ENCODE measurements at places on chromosomes 16 and 17. TPM values are rescaled to one million over a fixed set of nuclear protein-coding genes. Genes with fewer than 3 reads are reported as not detected.

DNA sequence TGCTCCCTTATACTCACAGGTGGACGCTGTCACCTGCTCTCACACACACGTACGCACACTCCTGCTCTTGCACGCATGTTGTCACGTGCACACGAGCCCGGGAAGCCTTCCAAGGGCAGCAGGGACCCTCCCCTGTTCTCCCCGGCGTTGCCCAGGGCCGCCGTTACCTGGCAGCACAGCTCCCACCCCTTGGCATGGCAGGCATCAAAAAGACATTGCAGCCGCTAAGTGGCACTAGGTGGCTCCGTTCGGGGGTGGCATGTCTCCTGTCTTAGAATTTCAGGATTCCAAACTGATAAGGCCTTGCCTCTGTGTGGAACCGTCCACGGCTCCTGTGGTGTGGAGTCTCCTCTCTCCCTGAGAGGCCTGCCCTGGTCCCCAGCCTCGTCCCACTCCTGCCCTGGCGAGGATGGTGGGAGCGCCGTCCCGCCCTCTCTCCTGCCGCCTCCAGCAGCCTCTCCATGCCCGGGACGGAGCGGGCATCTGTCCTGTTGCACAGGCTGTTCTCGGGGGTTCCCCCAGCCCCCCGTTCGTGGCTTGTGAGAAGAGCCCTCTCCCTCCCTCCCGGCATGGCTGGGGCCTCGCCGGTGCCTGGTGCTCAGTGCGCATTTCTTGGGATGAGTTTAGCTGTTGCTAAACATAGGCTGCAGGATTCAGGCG, 126.7 kb upstream of the GSE1 start:
- DNase-seq, result no peak

DNA sequence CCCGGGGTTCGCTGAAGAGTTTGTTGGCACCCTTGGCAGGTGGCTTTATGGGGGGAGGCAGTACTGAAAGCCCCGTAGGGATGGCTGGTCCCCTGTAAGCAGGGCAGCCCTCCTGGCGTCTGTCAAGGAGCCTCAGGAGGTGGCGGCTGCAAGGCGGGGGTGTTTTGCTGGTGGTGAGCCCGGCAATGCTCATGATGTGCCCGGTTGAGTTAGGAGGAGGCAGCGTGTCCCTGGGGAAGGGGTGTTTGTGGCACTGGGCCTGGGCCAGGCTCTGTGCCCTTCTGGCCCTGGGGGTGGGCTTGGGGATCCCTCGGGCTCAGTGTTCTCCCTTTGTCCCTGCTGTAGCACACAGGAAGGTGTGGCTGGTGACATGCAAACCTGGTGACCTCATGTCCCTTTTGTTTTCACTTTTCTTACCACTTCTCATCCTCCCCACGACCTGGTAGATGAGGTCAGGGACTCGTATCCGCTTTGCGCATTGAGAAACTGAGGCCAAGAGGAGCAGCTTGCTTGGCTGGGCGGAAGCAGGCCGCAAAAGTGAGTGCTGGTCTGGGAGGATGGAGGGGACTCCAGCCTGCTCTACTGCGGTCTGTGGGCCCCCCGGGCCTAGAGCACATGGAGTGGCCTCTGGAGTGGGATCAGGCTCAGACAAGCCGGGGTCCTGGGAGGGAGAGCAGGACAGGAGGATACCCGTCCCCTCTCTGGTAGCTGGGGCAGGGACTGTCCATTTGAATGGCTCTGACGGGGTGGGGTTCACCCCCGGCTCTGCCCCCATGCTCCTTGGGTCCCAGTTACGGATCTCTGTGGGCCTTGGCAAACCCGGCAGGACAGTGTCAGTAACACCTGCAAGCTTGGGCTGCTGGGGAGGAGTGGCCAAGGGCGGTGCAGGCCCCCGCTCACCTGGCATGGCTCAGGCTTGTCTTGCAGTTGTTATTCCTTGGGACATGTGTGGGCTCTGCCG, 2.2 kb downstream of the SNN start:
- peak; percentile 47 for DNase-seq

- DNase-seq, result no peak
Measured at GRCh38 chr16:80317599-80318037, 223.2 kb upstream of the DYNLRB2 start.

DNA sequence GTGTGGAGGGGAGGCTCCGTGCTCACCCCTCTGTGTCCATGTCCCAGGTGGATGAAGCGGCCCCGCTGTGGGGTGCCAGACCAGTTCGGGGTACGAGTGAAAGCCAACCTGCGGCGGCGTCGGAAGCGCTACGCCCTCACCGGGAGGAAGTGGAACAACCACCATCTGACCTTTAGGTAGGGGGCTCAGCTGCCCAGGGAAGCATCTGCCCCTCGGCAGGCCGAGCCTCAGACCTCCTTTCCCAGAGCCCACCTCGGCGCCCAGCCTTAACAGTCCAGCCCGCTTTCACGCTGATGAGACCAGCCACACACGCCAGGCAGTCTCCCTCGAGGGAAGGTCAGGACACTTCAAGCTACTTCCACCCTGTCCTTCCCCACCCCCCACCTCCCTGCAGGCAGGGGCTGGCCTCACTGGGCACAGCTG, 12.7 kb downstream of the MMP15 start:
- DNase-seq, result no peak

Gene RDM1
- total RNA-seq, result not detected

Gene METTL22
- total RNA-seq, result 49.6 TPM

Gene C16orf92
- total RNA-seq, result not detected

Gene KIF2B
- not detected for total RNA-seq

Gene MT4
- not detected for total RNA-seq

Gene TBC1D3E
- total RNA-seq, result 1.6 TPM

DNA sequence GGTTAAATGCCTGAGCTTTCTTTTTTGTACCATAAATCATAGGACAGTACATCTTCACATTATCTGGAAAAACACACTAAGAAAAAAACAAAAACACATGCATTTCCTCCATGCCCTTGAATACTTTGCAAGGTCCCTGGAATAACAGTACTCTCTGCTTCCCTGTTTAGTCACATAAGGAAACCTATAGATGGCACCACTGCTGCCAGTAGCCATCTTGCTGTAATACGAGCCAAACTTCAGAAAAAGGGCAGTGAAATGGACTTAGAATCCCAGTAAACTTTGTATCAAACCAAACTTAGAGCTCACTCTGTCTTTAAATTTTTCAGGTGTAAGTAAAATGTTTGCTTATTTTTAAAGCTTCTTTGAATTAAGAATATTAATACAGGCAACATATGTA, 435.5 kb downstream of the KCNJ2 start:
- no peak for DNase-seq

Gene ABCA8
- not detected for total RNA-seq

GRCh38 chr17:63525190-63525946, 2.2 kb downstream of the KCNH6 start:
- no peak for DNase-seq

GRCh38 chr17:3025421-3026124, 37.8 kb downstream of the OR1D5 start:
- DNase-seq, result no peak

- DNase-seq, result no peak
Measured at GRCh38 chr16:26133416-26134093, 441.8 kb downstream of the HS3ST4 start.

Gene KIFC3
- 0.27 TPM for total RNA-seq

GRCh38 chr17:80925688-80926335, 65.8 kb upstream of the CHMP6 start:
- DNase-seq, result no peak

DNA sequence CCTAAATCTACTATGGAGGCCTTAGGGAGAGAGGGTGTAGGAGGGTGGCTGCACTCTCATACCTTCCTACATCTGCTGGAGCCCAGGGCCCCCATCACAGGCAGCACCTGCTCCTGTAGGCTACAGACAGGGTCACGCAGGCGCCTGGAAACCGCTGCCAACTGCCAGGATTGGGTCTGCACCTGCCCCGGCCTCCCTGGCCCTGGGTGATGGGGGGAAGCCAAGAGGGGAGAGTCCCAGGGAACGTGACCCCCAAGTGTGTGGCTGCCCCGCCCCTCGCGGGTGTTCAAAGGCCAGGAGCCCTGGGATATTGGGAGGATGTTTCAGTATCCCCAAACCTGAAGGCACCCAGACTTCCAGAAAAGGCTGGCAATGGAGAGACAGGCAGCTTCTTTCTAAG, 5.6 kb upstream of the TEX19 start:
- no peak for DNase-seq

Gene TBC1D3C
- 4.6 TPM for total RNA-seq

- DNase-seq, result no peak
Measured at GRCh38 chr16:14172200-14172809, 101.2 kb downstream of the MRTFB start.

DNA sequence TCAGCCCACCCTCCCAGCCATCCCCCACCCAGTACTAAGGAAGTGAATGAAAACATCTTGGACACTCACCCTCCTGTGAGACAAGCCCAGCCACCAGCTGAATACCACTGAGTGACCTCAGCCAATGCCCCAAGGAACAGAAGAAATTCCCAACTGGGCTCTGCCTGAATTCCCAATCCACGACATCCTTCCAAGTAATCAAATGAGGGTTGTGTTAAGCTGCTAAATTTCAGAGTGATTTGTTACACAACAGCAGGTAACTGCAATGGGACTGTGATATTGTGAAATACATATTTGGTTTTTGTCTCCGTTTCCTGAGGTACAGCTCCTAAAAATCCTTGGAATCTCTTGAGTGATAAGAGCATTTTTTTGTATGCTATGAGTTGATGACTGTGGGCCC, 578.7 kb upstream of the CDH11 start:
- no peak for DNase-seq

GRCh38 chr17:7720125-7720524, 2.6 kb downstream of the DNAH2 start:
- no peak for DNase-seq

DNA sequence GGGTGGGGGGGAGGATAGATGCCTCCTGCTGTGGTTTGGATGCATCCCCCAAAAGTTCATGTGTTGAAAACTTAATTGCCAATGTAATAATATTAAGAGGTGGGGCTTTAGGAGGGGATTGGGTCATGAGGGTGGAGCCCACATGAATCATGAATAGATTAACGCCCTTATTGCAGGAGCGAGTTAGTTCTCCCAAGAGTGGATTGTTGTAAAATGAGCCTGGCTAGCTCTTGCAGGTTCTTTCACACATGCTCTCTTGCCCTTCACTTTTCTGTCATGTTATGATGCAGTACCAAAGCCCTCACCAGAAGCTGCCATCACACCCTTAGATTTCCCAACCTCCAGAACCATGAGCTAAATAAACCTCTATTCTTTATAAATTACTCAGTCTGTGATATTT, 52.0 kb downstream of the GINS3 start:
- no peak for DNase-seq

Gene CAVIN1
- total RNA-seq, result 0.10 TPM

DNA sequence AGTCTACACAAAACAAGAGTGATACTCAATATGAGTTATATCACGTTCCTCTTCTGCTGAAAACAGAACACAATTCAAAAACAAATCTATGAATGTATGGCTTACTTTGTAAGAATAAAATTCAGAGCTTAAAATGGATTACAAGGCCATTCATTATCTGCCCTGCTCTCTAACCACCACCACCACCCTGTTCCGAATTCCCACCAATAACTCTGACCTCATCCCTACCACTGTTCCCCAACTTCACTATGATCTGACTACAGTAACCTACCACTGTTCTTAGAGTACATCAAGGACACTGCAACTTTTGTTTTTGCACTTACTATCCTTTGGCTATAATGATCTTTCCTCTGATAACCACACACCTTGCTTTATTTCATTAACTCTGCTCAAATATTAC, 21.3 kb downstream of the FBXL20 start:
- DNase-seq, result no peak

DNA sequence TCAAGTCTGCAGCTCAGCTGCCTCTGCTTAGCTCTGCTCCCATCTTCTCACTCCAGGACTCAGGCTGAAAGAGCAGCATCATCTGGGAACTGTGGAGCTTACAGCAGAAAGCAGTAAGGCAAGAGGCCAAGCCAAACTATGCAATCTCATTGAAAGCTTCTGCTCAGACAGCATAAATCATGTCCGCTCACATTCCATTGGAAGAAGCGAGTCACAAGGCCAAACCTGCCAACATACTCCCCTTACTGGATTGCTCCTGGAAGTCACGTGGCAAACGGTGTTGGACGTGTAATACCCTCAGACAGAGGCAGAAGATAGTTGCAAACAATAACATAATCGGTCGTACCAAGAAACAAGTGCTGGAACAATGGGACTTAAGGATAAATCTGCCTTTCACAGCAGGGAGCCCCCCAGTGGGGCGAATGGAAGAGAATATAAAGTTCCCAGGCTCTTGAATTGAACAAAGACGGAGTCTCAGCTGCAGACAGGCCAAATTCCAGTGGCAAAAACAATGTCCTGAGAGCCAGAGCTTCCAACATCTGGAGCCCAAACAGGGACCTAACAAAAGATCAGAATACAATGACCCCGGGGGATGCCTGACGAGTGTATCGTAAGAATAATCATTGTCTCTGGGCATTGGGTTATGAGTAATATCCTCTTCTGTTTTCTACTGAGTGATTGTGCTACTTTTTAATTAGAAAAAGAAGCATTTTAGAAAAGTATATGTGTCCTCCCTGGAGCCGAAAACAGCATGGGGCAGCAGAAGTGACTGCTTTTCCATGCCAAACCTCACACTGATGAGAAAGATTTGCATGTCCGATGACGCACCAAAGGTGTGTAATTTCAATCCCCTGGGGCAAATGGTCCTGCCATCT, 68.4 kb downstream of the CMC2 start:
- DNase-seq, result no peak

Gene KRT9
- not detected for total RNA-seq

Measured in activated B cell treated with CpG ODN at 0.5 μM for 24 hours (primary cell).